Foreskin fibroblast (primary cell): ENCODE measurements at places on chromosomes 11 and 22.
A peak's percentile ranks its signal among the peaks of the same experiment; 100 is the strongest.

DNA sequence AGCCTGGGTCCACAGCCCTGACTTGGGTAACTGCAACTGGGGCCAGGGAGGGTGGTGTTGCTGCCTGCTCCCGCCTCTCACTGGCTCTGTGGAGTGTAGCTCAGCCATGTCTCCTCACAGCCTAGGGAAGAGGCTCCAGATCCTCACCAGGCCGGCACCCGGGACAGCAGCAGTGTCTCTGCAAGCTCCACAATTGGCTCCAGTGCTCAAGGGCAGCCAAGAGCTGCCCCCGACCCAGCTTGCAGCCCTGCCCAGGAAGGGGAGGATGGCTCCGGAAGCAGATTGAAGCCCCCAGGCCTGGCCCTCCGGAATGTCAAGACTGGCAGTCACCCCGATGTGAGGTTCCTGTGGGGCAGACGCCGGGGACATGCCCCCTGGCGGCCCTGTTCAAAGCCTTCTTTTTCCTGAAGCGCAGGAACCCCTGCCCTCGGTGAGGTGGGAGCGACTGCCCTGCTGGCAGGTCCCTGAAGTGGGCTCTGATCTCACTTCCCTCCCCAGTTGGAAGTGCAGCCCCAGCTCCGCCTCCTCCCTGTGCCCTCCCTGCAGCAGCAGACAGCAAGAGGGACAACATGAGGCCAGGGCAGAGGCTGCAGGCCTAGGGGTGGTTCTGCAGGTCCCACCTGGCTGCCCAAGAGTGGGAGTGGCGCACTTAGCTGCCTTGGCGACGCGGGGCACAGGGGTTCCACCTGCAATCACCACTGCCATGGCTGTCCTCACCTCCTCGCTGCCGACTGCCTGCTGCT lies 816.2 kb upstream of the LUZP2 start:
- no peak for DNase-seq

- DNase-seq: no peak
Measured at GRCh38 chr11:111091321-111091938, 154.1 kb upstream of the POU2AF2 start.

GRCh38 chr11:32884023-32884422 lies 8.6 kb upstream of the QSER1 start:
- DNase-seq: no peak

- DNase-seq: peak; percentile 68
Measured at GRCh38 chr11:10581481-10582019, 13.1 kb upstream of the LYVE1 start.

DNA sequence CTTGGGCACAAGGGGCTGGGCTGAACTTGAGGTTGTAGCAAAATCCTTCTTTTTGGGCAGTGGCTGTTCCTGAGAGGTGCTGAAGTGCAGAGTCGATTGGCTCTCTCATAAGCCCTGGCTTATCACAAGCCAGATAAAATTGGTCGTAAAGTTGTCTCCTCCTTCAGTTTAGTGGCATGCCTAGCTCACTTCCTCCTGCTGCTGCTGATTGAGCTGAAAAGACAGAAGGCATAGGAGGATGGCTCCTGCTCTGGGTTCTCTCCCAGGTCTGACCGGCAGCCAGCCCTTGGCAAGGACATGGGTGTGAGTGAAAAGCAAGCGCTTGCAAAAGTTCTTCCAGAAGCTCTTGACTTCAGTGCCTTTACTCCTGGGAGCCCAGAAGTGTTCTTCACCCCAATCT lies 83.9 kb downstream of the LDLRAD3 start:
- no peak for DNase-seq

GRCh38 chr11:61887839-61888494 lies 3.4 kb downstream of the FADS3 start:
- DNase-seq: peak; percentile 96

DNA sequence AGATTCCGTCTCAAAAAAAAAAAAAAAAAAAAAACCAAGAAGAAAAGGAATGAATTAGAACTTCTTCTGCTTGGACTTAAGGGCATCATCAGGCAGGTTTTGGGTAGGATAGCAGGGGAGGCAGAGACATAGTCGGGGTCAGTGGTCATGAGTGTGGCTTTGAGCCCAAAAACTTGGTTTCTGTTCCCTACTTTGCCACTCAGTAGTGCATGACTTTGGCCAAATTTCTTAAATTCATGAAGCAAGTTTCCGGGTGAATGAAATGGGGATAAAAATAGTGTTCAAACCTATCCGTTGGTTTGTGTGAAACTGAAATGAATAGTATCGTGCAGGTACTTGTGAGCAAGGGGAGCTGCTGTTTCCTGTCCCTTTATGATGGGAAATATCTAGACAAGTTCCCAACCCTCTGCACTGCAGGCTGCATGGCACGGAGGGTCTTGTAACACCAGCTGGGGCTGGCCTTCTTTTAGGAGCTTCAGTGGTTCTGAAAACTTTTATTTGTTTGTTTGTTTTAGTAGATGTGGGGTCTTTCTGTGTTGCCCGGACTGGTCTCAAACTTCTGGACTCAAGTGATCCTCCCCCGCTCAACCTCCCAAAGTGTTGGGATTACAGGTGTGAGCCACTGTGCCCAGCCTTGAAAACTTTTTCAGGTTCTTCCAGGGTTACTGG lies 18.4 kb downstream of the NEAT1 start:
- DNase-seq: peak; percentile 27

DNA sequence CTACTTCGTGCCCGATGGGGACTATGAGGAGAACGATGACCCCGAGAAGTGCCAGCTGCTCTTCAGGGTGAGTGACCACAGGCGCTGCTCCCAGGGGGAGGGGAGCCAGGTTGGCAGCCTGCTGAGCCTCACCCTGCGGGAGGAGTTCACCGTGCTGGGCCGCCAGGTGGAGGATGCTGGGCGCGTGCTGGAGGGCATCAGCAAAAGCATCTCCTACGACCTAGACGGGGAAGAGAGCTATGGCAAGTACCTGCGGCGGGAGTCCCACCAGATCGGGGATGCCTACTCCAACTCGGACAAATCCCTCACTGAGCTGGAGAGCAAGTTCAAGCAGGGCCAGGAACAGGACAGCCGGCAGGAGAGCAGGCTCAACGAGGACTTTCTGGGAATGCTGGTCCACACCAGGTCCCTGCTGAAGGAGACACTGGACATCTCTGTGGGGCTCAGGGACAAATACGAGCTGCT lies 751 bp downstream of the FIBIN start:
- no peak for DNase-seq

DNA sequence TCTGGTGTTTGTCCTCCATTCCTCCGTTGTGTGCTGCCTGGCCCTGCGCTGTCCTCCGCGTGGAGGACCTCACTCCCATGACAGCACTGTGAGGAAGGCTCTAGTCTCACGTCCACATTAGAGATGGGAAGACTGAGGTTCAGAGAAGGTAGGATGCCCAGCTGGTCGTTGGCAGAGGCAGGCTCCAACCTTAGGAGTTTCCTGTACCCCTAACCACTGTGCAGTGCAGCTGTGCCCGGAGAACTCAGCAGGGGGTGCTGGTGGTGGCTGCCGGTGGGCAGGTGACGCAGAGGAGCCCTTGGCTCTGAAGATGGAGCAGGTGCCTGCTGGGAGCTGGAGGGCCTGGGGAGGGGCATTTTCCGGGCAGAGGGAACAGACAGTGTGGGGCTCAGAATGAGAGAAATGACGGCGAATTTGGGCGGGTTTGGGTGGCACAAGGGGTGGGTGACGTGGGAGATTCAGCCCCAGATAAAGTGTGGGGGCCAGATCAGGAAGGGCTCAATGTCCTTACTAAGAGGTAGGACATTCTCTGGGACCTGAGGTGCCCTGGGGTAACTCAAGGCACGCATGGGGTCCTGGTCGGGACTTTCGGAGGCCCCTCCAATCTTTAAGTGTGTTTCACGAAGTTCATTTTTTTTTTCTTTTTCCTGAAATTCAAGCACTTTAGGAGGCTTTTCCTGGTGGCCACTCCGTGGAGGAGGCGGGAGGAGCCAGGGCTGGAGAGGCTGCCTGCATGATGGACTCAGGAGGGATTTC lies 535.0 kb downstream of the TBC1D22A start:
- DNase-seq: no peak

GRCh38 chr11:129922674-129923073 lies 27.3 kb upstream of the NFRKB start:
- DNase-seq: no peak

DNA sequence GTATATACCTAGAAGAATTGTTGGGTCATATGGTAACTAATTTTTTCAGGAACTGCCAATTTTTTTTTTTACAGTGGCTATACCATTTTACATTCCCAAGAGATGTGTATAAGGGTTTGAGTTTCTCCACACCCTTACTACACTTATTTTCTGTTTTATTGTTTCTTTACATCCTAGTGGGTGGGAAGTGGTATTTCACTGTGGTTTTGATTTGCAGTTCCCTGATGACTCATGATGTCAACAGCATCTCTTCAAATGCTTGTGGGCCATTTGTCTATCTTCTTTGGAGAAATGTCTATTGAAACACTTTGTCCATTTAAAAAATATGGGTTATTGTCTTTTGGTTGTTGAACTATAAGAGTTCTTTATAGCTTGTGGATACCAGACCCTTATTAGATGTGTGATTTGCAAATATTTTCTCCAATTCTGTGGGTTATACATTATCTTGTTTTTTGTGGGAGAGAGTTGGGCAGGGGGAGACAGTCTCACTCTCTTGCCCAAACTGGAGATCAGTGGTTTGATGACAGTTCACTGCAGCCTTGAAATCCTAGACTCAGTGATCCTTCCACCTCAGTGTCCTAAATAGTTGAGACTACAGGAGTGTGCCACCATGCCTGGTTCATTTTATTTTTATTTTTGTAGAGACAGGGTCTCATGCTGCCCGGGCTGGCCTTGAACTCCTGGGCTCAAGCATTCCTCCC lies 30.3 kb upstream of the PISD start:
- DNase-seq: peak; percentile 42

- no peak for DNase-seq
Measured at GRCh38 chr22:32634421-32634981, 159.9 kb downstream of the FBXO7 start.

GRCh38 chr11:117917591-117918151 lies 11.5 kb downstream of the TMPRSS13 start:
- no peak for DNase-seq

DNA sequence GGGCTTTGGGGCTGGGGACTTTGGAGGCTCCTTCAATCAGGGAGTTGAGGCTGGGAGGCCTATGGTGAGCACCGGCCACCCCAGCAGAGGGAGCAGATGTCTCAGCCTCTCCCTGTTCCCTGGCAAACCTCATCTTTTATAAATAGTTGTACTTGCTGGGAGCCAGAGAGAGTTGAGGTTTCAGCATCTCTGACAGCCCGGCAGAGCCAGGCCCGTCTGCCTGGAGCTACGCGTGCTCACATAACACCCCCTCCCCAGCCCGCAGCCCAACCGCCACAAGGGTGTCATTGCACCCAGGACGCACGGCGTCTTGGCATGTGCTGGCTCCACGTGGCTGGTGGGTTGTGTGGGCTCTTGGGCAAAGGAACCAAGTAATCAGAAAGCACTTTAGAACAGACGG lies 127.1 kb downstream of the CHST1 start:
- peak; percentile 4 for DNase-seq

DNA sequence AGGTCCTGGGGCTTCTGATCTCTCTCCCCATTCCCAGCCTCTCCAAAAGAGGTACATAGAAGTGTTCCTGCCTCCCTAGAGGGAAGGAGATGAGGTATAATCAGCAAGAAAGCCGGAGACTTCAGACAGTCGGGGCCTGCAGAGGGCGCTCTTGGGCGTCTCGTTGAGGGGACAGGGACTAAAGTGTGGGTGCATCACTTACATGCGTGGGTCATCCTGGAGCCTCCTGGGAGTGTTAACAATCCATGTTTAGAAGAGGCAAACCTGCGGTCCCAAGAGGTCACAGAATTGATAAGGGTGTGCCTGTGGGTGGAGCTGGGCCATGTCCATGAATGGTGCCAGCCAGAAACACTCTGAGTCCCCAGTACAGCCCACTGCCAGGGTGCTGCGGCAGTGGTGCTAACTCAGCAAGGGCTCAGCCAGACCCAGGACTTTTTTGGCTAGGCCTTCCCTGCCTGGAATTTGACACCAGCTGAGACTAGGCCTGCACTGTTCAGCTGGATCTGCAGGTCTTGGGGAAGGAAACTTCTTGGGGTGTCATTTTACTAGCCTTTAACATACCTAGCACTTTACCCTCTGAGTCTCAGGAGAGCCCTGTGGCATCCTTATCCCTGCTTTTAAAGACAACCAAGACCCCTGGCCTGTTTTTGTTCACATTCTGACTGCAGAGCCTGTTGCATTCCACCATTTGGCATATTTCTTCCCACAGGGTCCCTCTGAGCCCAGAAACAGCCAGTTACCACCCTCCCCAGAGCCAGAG lies 5.5 kb downstream of the YDJC start:
- DNase-seq: peak; percentile 22

GRCh38 chr22:29480512-29481264 lies 670 bp downstream of the NEFH start:
- peak; percentile 85 for DNase-seq

- no peak for DNase-seq
Measured at GRCh38 chr11:76495019-76495418, 50.2 kb downstream of the EMSY start.

DNA sequence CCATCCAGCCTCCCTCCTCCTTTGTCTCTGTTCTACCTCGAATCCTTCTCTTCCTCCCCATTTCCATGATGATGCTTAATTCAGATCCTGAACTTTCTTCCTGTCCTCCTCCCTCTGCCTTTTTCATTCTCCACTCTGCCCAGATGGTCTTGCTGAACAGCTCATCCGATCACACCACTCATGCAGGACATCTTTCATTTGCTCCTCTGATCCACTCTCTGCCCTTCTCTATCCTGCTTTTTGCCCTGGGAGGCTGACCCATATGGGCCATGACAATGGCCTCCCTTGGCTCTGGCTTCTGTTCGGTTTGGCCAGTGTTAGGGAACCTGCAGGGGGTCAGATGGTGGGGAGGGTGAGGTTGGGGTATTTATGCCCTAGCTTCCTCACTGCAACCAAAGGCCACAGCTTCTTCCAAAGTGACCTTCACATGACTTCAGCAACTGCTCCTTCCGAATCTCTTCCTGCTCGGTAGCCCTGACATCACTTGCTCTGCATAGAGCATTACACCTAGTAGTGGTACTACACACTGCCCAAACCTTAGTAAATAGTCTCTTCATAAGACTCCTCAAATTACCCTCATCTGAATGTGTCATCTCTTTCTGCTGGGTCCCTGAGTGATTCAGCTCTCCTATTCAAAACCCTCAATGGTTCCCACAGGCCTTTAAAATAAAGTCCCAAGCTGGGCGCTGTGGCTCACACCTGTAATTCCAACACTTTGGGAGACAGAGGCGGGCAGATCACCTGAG lies 32.7 kb upstream of the MICAL2 start:
- peak; percentile 60 for DNase-seq

DNA sequence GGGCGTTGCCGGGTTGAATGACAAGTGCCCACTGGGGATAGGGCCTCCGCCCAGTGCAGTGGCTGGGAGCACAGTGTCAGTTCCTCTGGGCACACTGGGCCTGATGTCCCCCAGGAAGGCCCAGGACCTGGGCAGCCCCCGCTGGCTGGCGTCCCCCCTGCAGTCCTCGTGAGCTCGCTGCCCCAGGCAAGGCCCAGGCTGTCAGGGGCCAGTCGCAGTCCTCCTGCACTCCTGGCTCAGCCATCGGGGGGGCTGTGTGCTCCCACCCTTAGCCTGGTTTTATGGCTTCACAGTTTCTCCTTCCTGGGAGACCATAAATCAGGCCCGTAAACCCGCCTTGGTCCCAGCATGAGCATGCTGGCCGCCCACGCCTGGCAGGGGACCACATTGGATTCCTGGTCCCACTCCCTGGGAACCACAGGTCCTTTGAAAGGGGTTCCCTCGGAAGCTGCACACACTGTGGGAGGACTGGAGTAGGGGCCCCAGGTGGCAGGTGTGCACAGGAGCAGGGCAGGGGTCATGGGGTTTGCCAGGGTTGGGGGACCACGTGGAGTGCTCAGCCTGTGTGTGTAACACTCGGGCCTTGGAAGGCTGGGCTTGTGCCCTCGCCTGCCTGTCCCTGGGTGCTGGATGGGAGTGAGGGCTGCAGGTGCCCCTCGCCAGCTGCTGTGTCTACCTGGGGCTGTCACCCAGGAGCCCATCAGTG lies 113.6 kb downstream of the KCNQ1OT1 start:
- DNase-seq: no peak
